ENCODE measurements at places on chromosomes 1 and 21.
A peak's percentile ranks its signal among the peaks of the same experiment; 100 is the strongest.

DNA sequence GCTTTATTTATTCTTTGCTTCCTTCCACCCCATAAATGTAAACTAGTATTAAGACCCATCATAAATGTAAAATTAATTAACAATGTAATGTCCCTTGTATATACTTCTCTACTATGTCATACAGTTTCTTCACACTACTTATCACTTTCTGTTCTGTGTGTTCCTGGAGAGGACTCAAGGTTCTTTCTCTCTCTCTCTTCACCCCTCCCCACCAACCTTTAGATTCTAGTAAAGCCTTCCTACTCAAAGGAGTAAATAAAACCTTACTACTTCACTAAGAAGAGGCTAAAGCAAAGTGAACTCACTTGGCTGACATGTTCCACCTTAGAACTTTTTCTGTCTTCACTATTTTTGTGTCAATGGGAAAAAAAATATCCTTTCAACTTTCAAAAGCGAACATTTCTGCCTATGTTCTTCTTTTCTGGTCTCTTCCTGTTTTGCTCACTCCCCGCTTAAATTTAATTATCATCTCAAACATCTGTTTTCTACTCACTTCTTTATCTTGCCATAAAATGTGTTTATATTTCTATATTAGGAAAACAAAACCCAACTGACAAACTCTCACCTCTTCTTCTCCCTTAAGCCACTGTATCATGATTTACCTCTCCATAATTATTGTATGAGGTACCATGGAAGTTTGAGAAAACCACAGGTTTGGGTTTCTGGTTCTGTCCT lies 260.3 kb downstream of the DPYD start:
- peak; percentile 59 for DNase-seq

DNA sequence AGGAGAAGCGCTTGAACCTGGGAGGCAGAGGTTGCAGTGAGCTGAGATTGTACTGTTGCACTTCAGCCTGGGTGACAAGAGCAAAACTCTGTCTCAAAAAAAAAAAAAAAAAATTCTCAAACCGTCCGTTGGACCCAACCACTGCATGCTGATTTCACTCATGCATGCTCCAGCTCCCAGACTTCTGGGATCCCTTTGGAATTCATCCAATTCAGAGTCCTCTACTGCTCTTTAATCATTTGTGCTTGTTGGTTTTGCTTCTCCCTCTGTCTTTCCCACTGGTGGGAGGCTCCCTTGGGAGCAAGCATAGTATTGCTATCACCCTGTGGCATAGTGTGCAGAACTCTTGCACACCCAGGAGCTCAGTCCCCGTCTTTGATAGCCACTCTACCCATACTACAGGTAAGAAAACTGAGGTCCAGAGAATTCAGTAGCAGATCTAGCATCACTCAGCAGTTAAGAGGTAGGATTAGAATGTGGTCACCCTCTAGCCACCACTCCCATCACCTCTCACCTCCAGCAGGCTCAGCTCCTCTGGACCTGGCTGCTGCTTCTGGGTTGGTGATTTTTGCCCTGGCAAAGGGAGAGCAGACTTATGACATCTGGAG lies 3.1 kb upstream of the LMNA start:
- DNase-seq = no peak

DNA sequence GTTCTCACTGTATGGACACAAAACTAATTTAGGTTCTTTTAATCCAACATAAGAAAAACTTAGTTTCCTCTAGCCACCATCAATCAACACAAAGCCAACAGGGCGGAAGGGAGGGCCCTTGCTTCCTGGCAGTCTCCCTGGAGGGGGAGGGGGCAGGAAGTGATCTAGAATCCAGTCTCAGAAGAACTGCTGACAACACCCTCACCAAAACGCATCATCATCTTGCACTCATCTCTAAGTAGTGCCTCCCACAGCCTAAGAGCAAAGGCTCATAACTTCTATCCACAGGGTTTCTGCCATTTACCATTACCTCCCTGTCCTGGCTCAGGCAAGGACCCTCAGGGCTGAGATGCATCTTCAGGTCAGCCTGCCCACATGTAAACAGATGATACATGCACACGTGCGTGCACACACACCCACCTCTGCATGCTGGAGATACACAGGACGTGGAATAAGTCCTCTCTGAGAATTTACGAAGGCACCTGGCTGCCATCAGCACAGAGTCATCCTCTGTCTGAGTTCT lies 20.5 kb downstream of the HIVEP3 start:
- DNase-seq = no peak

GRCh38 chr1:109120356-109120755 lies 6.4 kb downstream of the ELAPOR1 start:
- no peak for DNase-seq

Measured in hematopoietic multipotent progenitor cell treated with erythropoietin and hydrocortisone succinate and interleukin-3 and kit ligand, for 6 days (in vitro differentiated cells).